Stimulated activated CD4-positive, alpha-beta T cell treated with anti-CD3 and anti-CD28 coated beads, Interleukin-15, amount 100 ng/mL, for 1 hour (primary cell): ENCODE measurements at places on chromosomes 3 and 15.

DNA sequence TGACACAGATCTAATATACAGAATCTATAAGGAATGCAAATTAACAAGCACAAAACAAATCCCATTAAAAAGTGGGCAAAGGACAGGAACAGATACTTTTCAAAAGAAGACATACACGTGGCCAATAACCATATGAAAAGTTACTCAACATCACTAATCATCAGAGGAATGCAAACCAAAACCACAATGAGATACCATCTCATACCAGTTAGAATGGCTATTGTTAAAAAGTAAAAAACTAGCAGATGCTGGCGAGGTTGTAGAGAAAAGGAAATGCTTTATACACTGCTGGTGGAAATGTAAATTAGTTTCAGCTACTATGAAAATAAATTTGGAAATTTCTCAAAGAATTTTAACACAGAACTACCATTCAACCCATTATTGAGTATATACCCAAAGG lies 50.7 kb downstream of the ADAMTS17 start:
- DNase-seq, result no peak

GRCh38 chr3:114442246-114442645 lies 148.4 kb downstream of the TIGIT start:
- DNase-seq, result no peak

- DNase-seq, result no peak
These were observed 23.0 kb downstream of the KY start for GRCh38 chr3:134627831-134628230.

DNA sequence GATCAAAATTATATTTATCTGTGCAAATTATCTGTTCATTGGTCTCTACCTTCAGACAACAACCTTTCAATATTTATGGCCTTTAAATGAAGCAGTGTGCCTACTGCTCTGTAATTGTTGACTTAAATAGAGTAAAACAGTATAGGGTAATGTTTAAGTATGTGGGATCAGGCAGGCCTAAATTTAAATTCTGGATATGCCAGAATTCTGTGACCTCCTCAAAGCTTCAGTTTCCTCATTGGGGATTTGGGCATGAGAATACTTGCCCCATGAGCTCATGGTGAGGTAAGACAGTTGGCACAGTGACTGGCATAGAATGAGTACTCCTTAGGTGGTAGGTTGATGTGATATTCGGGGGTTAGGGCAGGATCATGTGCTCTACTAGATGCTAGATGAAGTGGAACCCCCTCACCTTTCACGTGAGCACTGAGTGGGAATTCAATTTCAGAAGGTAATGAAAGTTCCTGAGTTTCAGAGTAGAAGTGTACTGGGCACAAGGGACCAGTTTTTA lies 14.9 kb downstream of the ARL8B start:
- no peak for DNase-seq

GRCh38 chr3:88334187-88334868 lies 184.6 kb downstream of the C3orf38 start:
- DNase-seq, result no peak

- no peak for DNase-seq
These were observed 20.6 kb downstream of the ARHGAP31 start for GRCh38 chr3:119314821-119315220.

DNA sequence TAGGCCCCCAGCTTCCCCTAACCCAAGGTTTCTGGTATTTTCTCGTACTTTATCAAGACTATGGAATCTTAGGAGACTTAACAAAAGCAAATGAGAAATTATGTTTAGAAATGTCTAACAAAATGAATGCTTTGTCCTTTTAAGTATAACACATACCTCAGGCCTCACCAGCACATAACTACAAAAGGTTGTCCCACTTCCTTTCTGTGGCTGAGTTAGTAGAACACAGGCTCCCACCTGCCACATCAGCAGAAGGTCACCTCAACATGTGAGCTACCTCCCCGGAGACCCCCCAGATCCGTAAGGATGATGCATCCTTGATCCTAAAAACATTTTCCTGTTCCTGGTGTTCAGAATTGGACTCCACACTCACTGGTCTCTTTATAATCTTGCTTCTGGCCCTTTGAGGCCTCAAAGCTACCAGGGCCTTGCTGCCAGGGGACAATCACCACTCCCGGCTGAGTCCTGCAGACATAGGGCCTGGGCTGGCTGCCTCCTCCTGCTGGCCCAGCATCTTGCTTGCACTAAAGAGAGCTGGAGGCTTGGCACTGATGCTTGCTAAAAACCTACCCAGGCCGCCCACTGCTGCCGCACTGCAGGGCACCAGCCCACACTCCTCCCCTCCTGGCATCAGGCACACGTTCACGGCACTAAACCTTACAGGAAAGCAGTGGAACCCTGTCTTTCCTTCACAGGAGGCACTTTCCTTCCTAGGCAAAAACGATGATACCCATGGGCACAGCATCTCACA lies 2.9 kb downstream of the CCRL2 start:
- DNase-seq, result no peak

DNA sequence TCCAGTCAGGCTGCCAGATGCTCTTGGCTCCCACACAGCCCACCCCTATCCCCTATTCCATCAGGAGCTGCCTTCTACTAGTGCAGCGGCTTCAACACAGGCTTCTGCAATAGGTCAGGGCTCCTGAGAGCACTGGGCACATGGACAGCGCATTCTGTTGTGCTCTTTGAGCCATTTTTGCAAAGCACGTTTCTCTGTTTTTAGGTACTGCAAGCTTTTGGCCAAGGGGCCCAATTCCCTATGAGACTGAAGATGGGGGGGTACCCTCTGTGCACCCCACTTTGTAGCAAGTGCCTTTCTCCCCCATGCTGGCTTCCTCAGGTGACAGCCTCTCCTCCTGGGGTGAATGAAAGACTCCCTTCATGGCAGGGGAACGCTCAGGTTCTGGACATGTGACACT lies 31.2 kb downstream of the CHDH start:
- no peak for DNase-seq

DNA sequence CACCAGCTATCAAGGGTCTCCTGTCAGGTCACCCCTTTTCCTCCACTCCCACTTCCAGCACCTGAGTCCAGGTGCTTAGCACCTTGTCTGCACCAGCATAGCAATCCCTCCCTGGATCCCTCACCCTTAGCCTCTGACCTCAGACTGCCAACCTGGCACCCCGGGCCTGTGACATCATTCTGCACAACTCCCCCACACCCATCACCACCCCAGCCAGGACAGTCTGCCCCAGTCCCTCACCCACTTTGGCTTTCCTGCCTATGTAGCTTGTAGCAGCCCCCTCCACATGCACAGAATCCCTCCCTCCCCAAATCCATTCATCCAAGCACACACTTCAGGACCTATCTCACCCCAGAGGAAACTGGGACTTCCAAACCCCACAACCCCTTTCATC lies 819 bp upstream of the PLXNB1 start:
- no peak for DNase-seq

DNA sequence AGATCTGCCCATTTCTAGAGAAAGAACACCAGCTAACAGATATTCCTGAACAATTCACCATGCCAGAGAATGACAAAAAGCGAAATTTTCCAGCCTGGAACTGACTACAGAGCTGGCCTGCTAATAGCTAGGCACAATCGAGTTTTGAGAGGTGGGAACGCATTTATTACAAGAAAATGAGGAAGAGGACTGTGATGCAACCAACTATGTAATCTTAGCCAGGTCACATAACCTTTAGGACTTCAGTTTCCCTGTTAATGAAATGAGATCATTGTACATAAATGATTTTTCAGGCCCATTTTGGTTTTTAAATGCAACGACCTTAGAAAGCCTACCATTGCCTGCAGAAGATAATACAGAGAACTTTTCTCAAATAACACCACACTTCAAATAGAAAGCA lies 72.1 kb upstream of the SETMAR start:
- DNase-seq, result no peak

DNA sequence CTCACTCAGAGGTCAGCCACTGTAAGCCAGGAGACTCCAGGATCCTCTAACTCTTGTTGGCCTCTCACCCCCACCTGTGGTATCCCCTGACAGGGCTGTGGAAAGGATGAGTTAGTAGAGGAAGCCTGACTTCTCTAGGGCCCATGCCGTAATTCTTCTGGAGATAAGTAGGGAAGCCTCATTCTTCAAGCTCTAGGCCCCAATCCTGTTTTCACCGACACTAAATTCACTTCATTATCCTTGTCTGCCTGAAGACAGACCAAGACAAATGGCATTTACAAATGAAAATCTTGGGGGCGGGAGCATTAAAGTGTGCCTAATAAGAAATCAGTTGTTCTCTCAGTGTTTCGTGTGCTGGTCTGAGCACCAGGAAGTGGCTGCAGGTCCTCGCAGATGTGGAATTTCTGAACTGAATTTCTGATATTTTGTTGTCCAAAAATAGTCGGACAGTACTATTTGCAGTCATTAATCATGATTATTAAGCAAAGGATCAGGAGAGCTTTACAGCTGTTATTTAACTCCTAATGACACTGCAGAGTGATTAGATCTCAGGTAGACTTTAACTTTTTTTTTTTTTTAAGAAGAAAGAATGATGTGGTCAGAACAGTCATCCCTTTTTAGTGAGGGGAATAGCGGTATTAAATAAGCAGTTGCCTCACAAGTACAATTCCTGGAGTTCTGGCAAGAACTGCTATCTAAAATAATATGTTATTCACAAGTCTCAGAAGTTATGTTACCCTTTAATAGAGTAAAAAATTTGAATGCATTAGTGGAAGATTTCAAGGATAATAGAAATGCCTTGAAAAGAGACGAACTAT lies 58.4 kb downstream of the RBMS3 start:
- DNase-seq, result no peak

DNA sequence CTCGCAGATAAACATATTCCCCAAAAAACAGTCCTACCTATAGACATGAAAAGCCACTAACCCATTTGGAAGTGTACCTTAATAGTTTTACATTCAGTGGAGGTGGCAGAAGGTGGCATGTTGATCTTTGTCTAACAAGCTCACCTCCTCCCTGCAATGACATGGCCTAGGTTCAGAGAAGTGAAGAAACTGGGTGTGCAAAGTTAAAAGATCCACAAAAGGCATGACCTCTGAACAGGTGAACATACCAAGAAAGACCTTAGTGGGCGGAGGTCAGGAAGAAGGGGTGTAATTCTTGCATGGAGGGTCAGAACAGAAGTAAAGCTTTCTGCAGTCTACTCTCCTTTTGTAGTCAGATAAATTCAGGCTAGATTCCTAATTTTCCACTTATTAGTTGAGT lies 822 bp downstream of the MRPL3 start:
- DNase-seq, result no peak

- no peak for DNase-seq
These were observed 35.1 kb downstream of the SNTN start for GRCh38 chr3:63687278-63688225.

DNA sequence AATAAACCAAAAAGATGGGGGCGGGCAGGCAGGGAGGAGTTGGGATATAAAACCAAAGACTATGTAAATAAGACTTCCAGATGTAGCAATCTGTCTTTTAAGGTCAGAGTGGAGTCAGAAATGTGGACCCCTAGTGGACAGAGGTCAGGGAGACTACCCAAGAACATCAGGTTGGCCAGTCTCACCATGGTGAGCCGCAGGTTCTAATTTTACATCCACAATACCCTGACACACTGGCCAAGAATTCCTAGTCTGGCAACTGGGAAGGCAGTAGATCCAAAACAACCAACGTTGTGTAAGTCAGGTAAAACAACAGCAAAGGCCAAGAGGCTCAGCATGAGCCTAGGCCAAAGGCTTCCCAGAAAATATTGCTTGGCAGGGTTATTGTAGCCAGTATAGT lies 203.4 kb downstream of the FOXP1 start:
- no peak for DNase-seq

- DNase-seq, result no peak
These were observed 250.1 kb upstream of the TRIM42 start for GRCh38 chr3:140427786-140428185.

- no peak for DNase-seq
These were observed 174.4 kb upstream of the LINGO1 start for GRCh38 chr15:77807115-77807514.

DNA sequence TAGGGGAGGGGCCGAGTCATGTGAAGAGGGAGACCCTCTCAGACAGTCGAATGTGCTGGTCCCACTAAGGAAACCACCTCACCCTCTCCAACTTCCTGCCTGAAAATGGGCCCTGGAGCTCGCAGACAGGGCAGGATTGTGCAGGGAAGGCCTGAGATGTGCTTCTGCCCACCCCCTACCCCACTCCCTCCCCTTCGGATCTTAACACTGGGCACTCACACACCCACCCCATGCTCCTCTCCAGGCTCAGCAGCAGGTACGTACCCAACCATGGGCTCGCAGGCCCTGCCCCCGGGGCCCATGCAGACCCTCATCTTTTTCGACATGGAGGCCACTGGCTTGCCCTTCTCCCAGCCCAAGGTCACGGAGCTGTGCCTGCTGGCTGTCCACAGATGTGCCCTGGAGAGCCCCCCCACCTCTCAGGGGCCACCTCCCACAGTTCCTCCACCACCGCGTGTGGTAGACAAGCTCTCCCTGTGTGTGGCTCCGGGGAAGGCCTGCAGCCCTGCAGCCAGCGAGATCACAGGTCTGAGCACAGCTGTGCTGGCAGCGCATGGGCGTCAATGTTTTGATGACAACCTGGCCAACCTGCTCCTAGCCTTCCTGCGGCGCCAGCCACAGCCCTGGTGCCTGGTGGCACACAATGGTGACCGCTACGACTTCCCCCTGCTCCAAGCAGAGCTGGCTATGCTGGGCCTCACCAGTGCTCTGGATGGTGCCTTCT lies 20.0 kb downstream of the ATRIP start:
- no peak for DNase-seq

GRCh38 chr3:59212128-59212779 lies 162.4 kb upstream of the CFAP20DC start:
- DNase-seq, result no peak
